NCI-H1694 (cell line): ENCODE measurements at places on chromosomes 11 and 22.

DNA sequence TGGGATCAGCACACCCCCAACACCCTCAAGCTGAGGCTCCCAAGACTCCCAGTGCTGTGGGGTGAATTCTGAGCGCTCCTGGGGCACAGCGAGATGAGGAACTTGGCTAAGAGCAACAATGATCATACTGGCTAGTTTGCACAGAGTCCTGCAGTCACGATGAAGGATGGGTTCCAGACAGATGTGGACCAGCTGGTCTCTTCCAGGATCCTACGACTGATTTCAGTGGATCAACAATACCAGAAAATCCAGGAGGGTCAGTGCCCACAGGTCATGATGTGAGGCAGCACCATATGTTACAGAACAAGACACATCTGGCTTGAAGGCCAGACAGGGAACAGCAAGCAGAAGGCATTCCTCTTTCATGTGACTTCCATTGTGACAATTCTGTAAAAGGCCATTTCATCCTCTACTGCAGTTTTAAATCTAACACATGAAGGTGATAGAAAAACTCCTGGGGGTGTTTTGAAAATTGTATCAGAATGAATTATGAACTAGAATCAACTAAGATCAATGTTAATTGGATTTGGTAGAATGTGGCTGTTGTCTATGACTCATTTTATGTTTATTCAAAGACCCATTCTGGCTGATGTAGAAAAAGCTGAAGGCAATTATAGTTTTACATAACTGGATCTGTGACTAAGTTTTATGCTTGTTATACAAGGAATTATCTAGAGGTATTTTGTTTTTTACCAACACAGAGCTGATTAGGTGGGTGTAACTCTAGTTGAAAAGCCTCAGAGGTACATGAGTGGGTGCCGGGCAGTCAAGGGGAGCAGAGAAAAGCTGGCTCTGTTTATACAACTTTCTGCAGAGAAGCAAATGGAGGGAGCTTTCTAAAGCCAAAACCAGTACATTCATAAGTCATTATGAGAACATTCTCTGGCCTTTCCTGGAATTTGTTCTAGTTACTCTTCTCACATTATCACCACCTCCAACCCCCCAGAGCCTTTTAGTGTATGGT is 29.1 kb downstream of the OR52K1 start:
- DNase-seq = no peak

GRCh38 chr22:37206841-37207821 is 5.1 kb downstream of the SSTR3 start:
- DNase-seq = no peak

DNA sequence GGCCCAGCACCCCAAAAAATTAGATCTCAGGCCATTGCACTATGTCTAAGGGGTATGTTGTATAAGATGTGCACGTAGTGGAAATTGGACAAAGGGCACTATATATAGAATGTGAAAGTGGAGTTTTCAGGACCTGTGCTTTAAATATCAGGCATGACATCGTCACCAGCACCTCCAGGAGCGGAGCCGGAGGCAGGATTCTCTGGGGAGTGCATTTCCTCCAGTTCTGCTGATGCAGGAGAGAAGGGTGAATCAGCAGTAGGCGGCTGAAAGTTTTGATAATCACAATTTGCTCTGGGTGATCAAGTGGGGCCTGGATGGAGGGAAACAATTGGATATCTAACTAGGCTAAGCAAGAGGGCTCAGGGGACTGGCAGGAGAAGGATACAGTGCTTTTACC is 69.1 kb upstream of the NTM start:
- DNase-seq = no peak

GRCh38 chr11:128447233-128447632 is 140.1 kb downstream of the ETS1 start:
- DNase-seq = no peak

GRCh38 chr22:20940186-20940651 is 23.0 kb downstream of the CRKL start:
- DNase-seq = peak; percentile 33

DNA sequence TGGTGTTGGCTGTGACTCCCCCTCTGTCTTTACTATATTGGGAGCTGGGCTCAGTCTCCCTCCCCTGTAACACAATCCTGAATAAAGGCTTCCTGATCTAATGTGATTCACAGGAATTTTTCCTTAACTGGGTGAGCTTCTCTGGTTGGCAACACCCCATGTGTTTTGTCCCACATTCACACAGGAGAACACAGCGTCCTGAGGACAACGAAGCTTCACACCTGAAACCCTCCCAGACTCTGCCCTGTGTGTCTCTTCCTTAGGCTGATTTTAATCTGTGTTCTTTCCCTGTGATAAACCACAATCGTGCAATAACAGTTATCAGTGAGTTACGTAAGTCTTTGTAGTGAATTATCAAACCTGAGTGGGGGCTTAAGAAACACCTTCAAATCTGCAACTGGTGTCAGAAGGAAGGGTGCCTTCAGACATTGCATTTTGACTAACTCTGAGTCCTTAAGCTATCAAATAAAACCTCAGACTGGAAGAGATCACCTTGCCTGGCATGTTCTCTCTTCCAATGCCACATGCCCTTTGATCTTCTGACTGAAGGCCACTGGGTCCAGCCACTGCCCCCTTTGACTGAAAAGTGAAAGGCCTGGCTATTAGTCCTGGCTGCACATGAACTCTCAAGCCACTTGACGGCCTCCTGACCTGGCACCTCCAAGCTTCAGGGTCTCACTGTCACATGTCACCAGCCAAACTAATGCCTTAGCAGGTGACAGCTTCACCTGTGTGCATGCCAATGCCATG is 17.3 kb downstream of the APOL3 start:
- DNase-seq = no peak

- DNase-seq = no peak
These were observed 5.5 kb upstream of the DNAL4 start for GRCh38 chr22:38799265-38800002.

DNA sequence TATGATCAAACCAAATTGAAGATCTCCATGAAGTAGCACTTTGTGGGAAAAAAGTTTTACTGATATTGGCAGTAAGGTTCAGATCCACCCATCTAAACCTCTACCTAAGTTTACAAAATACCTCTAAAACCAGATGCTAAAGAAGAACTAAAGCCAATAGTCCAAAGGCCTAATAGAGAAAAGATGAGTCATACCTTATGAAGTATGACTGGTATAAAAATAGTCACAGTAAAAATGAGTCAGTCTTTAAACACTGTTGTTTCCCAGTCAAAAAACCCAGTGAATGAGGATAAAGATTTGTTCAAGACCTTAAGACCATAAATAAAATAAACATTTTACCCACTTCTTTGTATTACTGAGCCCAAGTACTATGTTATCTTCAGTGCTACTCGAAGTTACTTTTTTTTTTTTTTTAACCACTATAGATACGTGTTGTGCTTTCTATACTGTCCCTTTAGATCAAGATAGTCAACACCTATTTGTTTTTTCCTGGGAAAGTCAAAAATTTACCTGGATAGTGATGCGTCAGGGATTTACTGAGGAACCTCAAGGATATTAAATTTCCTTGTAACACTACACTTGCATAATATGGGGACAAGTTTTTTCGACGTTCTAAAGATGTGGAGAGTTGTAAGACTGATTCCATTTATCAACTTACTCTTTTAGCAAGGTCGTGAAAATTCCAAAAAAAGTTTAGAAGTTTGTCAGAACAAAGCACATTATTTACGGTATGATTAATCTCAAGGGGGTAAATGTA is 87.3 kb downstream of the CCDC73 start:
- DNase-seq = no peak

DNA sequence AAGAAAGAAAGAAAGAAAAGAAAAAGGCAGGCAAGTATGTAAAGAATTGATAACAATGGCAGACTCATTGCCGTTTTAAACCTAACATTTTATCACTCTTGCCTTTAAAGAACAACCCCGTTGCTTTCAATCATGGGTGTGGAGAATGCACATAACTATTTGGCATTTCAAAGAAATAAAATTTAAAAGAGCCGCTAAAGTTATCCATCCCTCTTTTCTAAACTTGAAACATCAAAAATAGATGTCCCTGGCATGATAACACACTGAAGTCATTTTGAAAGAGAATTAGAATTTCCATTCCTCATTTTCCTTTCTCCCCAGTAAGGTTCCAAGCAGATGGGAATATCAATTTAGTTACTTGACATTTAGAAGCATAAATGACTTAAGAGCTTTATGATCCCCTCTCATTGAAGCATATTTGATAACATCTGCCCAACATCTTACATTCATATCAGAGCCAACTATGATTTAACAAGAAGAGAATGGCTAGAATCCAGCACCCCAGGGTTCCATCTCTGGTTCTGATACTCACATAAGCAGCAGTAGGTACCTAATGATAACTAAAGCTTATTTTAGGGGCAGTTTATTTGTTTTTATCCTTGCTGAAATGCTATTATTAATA is 529.6 kb upstream of the LRRC4C start:
- DNase-seq = no peak

DNA sequence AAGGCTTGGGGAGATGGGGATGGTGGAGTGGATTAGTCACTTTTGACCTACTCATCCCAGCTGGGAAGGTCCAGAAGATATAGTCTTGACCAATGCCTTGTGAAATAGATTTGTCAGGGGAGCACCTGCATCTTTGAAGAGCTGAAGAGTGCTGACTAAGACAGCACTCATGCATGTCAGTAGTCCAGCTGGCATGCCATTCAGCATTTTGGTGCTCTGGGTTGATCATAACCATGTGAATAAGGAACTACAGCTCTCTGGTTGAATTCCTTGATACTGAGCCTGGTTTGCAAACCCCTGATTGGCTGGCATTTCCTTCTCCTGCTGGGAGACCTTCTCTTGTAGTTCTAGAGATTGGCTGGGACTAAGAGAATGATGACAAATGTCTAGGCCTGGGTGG is 106.8 kb upstream of the ALX4 start:
- DNase-seq = no peak

DNA sequence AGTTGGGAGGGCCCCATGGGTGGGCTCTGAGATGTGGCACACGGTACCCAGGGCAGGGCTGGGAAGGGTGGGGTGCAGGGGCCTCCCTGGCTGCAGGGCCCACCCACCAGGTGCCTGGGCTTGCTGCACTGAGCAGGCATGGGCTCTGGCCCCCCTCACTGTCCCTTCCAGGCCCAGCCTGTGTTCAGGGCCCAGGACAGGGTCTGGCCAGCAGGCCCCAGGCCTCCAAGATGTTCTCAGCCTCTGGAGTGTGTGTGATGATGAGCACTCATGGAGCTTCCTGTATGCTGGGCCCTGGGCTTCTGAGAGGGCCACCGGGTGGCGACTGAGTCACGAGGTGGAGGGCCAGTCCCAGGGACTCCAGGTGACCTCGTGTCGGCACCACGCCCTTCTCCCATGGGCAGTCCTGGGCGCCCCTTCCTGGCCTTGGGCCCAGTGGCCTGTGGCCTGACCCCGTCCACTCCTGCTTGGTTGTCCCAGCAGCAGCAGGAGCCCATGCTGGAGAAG is 55.9 kb upstream of the CCDC188 start:
- DNase-seq = no peak

DNA sequence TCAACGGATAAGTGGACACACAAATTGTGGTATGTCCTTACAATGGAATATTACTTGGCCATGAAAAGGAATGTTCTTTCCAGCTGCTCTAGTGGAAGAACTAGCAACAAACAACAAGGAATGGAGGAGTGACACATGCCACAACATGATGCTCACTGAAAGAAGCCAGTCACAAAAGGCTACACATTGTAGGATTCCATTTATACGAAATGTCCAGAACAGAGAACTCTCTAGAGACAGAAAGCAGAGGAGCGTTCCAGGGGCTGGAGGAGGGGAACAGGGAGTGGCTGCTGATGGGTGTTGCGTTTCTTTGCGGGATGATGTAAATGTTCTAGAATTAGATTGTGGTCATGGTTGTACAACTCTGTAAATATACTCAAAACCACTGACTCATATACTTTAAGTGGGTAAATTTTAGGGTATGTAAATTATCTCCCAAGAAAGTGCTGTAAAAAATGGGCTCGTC is 32.4 kb upstream of the PDGFB start:
- no peak for DNase-seq

- DNase-seq = no peak
These were observed 33.7 kb upstream of the CD5 start for GRCh38 chr11:61068581-61068980.

- DNase-seq = no peak
These were observed 33.8 kb upstream of the OLFML1 start for GRCh38 chr11:7451520-7451919.

DNA sequence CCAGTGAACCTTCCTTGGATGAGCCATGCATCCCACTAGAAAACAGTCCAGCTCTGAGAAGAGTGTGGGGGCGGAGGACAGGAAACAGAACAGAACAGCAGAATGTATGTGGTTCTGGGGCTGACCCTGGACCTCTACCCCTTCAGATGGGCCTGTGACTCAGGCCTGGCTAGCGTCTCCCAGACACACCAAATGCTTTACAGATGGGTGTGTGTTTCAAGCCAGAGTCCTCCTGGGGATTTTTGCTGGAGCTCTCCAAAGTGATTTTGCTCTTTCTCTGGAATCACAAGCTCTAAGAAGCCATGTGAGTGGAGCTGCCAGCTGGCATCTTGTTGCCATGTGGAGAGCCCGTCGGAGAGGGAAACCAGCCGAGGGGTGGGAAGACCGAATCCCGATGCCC is 13.2 kb upstream of the C1QTNF4 start:
- DNase-seq = no peak

- DNase-seq = no peak
These were observed 8.3 kb downstream of the WT1 start for GRCh38 chr11:32426819-32427615.

- no peak for DNase-seq
These were observed 11.9 kb upstream of the CLMP start for GRCh38 chr11:123206791-123207434.

DNA sequence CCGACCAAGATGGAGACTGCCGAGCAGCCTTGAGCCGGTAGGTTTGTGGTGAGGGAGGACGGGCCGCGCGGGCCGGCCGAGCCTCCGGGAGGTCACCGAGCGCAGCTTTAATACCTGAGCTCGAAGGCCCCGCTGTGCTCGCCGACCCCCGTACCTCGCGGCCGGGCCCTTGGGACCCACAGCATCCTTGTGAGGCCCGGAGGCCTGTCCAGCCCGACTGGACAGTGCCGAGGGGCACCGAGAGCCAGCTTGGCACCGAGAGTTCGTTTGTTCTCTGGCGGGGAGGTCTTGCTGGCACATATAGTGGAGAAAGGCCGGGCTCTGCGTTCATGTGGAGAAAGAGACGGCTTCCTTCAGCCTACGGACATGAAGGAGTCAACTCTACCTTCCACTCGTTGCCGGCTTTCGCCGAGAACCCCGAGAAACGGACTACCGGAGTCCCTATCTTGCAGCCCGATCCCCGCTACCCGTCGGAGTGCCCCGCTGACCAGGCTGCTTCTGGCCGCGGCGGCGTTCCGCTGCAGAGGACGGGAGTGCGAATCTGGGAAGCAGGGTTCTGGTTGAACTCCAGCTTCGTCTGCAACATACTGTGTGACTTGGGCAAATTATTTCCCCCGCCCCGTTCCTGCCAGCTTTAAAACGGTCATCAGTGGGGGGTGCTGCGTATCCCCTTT is 349 bp downstream of the TSSC4 start:
- DNase-seq = no peak
